ENCODE measurements at places on chromosomes 5 and 9. TPM values are rescaled to one million over a fixed set of nuclear protein-coding genes. Genes with fewer than 3 reads are reported as not detected.

- no peaks in the 10 kb centered on the region for H3K4me1 ChIP-seq
- H3K36me3 ChIP-seq = no peaks in the 10 kb centered on the region
- DNase-seq = no peak
- peaks cover 74% of the 10 kb centered on the region for H3K27me3 ChIP-seq
- H3K27ac ChIP-seq = no peak overlapping the region
Observed at GRCh38 chr5:175735701-175736100, 77.8 kb downstream of the HRH2 start.

- H3K27ac ChIP-seq = peak overlapping the region; percentile 99
- peak; percentile 84 for DNase-seq
- peaks cover 50% of the 10 kb centered on the region for H3K4me1 ChIP-seq
Observed at GRCh38 chr9:128553728-128554127, 1.3 kb downstream of the SPTAN1 start.

GRCh38 chr9:88926781-88927505 lies 64.3 kb upstream of the S1PR3 start:
- H3K4me3 ChIP-seq = no peak overlapping the region
- H3K4me1 ChIP-seq = no peaks in the 10 kb centered on the region
- H3K36me3 ChIP-seq = no peaks in the 10 kb centered on the region
- DNase-seq = no peak
- no peak overlapping the region for H3K27ac ChIP-seq
- H3K27me3 ChIP-seq = no peaks in the 10 kb centered on the region

DNA sequence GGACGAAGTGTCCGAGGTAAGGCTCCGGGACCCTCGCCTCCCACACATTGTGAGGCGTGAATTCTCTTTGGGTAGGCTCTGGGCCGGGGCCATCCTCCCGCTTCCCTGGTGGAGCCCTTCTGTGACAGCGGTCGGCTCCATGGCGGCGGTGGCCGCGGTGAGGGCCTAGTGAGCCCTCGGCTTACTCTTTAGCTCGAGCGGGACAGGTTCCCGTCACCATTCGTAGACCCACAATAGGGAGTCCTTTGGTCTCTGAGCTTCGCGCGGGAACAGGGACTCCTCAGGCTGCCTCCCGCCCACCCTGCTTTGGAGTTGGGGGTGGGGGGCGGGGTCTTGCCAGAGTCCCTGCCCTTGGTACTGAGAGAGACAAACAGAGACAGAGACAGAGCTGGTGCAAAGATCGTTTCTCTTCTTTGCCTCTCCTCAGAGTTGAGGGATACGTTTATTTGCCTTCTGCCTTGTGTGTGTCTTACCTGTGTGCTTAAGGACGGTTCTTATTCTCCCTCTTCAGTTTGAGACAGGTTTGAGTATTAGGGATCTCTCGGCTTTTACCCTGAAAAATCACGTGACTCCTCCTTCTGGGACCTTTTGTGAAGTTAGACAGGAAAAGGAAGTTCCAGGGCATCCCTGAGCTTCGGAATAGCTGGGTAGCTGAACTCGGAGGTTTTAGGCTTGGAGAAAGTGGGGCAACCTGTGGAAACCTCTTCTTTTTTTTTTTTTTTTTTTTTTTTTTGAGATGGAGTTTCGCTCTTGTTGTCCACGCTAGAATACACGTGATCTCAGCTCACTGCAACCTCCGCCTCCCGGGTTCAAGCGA lies 833 bp downstream of the ANKHD1 start:
- H3K36me3 ChIP-seq = peaks cover 12% of the 10 kb centered on the region
- peaks cover 28% of the 10 kb centered on the region for H3K4me1 ChIP-seq
- no peaks in the 10 kb centered on the region for H3K27me3 ChIP-seq
- peak; percentile 80 for DNase-seq
- peak overlapping the region; percentile 97 for H3K27ac ChIP-seq

KIF24 gene
- 3.2 TPM for total RNA-seq

NUTM2G gene
- total RNA-seq = not detected

GRCh38 chr5:30768056-30768690 lies 425.3 kb upstream of the CDH6 start:
- H3K4me3 ChIP-seq = no peak overlapping the region
- no peaks in the 10 kb centered on the region for H3K36me3 ChIP-seq
- no peaks in the 10 kb centered on the region for H3K27me3 ChIP-seq
- no peak overlapping the region for H3K27ac ChIP-seq
- no peak for DNase-seq
- H3K4me1 ChIP-seq = no peaks in the 10 kb centered on the region

GRCh38 chr5:156271569-156271968 lies 55.4 kb upstream of the SGCD start:
- no peaks in the 10 kb centered on the region for H3K36me3 ChIP-seq
- H3K27me3 ChIP-seq = no peaks in the 10 kb centered on the region
- H3K4me1 ChIP-seq = no peaks in the 10 kb centered on the region

GRCh38 chr9:108836781-108837180 lies 19.0 kb downstream of the ACTL7B start:
- H3K4me1 ChIP-seq = no peaks in the 10 kb centered on the region
- no peak overlapping the region for H3K4me3 ChIP-seq
- H3K36me3 ChIP-seq = no peaks in the 10 kb centered on the region
- no peak for DNase-seq
- no peak overlapping the region for H3K27ac ChIP-seq

DNA sequence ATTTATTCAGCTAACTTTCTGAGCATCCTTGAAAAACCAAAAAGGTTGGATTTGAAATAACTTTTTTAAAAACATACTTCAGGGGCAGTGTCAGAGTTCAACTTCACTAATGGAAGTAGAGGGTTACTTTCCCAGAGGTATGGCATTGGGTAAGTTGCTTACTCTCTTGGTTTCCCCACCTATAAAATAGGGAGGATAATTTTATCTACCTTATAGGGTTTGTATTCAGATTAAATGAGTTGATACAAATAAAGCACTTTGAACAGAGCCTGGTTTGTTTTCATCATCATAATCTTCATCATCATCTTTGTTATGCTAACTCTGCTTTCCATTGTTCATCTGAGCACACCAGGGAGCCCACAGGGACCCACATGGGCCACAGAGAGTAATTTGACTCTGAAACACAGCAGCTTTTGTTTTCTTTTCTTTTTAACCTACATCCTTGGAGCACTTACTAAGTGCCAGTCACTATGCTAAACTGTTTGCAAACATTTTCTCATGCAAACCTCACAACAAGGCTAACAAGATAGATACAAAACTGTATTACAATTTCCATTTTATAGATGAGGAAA lies 179.1 kb upstream of the SLC24A2 start:
- H3K4me3 ChIP-seq = no peak overlapping the region
- H3K27me3 ChIP-seq = no peaks in the 10 kb centered on the region
- DNase-seq = no peak
- no peak overlapping the region for H3K27ac ChIP-seq
- no peaks in the 10 kb centered on the region for H3K36me3 ChIP-seq

DNA sequence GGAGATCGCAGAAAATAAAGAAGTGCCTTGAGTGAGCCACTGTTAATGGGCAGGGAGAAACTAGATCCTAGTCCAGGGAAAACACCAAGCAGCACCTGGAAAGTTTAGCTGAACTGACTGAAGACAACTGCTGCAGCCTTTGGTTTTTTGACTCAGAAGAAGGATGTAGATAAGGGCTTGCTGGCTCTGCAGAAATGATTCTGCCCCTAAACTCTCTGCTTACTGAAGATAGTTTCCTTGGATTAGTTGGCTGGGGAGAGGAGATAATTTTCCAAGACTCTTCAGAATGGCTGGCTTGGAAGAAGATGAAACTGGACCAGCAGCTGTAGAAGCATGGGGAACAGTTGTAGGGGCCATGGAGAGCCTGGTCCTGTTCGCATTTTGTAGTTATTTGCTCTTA lies 471.8 kb downstream of the KDM4C start:
- no peak overlapping the region for H3K27ac ChIP-seq
- H3K4me1 ChIP-seq = no peaks in the 10 kb centered on the region
- H3K27me3 ChIP-seq = peaks cover 3% of the 10 kb centered on the region
- DNase-seq = no peak

- H3K27ac ChIP-seq = no peak overlapping the region
- H3K4me1 ChIP-seq = no peaks in the 10 kb centered on the region
- no peak overlapping the region for H3K4me3 ChIP-seq
- no peak for DNase-seq
- H3K27me3 ChIP-seq = no peaks in the 10 kb centered on the region
Observed at GRCh38 chr9:129919841-129920240, 84.6 kb downstream of the USP20 start.

- no peaks in the 10 kb centered on the region for H3K4me1 ChIP-seq
- no peak overlapping the region for H3K27ac ChIP-seq
- H3K27me3 ChIP-seq = no peaks in the 10 kb centered on the region
- no peak overlapping the region for H3K4me3 ChIP-seq
- DNase-seq = no peak
Observed at GRCh38 chr5:170805666-170806065, 22.1 kb downstream of the GABRP start.

ATG12 gene
- total RNA-seq = 22.9 TPM

- no peak overlapping the region for H3K27ac ChIP-seq
- DNase-seq = peak; percentile 66
- H3K4me1 ChIP-seq = peaks cover 73% of the 10 kb centered on the region
- H3K36me3 ChIP-seq = peaks cover 38% of the 10 kb centered on the region
Observed at GRCh38 chr5:74765201-74765600, 1.7 kb downstream of the GFM2 start.

SPATA31A3 gene
- total RNA-seq = not detected

- no peak overlapping the region for H3K27ac ChIP-seq
- no peak overlapping the region for H3K4me3 ChIP-seq
- H3K27me3 ChIP-seq = no peaks in the 10 kb centered on the region
- H3K36me3 ChIP-seq = no peaks in the 10 kb centered on the region
Observed at GRCh38 chr5:107957051-107957450, 286.3 kb upstream of the EFNA5 start.

- H3K4me3 ChIP-seq = no peak overlapping the region
- H3K27me3 ChIP-seq = no peaks in the 10 kb centered on the region
- no peak overlapping the region for H3K27ac ChIP-seq
- H3K36me3 ChIP-seq = no peaks in the 10 kb centered on the region
- H3K4me1 ChIP-seq = no peaks in the 10 kb centered on the region
Observed at GRCh38 chr5:10213316-10213715, 36.4 kb downstream of the ATPSCKMT start.

GRCh38 chr5:1551426-1552301 lies 27.9 kb upstream of the LPCAT1 start:
- H3K4me3 ChIP-seq = no peak overlapping the region
- H3K36me3 ChIP-seq = no peaks in the 10 kb centered on the region
- no peaks in the 10 kb centered on the region for H3K27me3 ChIP-seq
- peak overlapping the region; percentile 63 for H3K27ac ChIP-seq

GRCh38 chr9:20085842-20086241 lies 297.0 kb upstream of the SLC24A2 start:
- H3K27ac ChIP-seq = no peak overlapping the region
- DNase-seq = no peak
- H3K27me3 ChIP-seq = no peaks in the 10 kb centered on the region
- no peaks in the 10 kb centered on the region for H3K36me3 ChIP-seq
- H3K4me3 ChIP-seq = no peak overlapping the region
- H3K4me1 ChIP-seq = no peaks in the 10 kb centered on the region

TAS2R1 gene
- total RNA-seq = not detected

ABO gene
- 4.8 TPM for total RNA-seq

MTX3 gene
- total RNA-seq = 11.2 TPM

- H3K4me1 ChIP-seq = no peaks in the 10 kb centered on the region
- no peak for DNase-seq
- no peaks in the 10 kb centered on the region for H3K36me3 ChIP-seq
- no peak overlapping the region for H3K27ac ChIP-seq
Observed at GRCh38 chr5:170186856-170187255, 45.9 kb upstream of the C5orf58 start.

FOXD4 gene
- total RNA-seq = not detected

- no peak for DNase-seq
- no peaks in the 10 kb centered on the region for H3K4me1 ChIP-seq
- no peaks in the 10 kb centered on the region for H3K27me3 ChIP-seq
- H3K4me3 ChIP-seq = no peak overlapping the region
Observed at GRCh38 chr9:133943781-133944745, 48.1 kb downstream of the VAV2 start.

DNA sequence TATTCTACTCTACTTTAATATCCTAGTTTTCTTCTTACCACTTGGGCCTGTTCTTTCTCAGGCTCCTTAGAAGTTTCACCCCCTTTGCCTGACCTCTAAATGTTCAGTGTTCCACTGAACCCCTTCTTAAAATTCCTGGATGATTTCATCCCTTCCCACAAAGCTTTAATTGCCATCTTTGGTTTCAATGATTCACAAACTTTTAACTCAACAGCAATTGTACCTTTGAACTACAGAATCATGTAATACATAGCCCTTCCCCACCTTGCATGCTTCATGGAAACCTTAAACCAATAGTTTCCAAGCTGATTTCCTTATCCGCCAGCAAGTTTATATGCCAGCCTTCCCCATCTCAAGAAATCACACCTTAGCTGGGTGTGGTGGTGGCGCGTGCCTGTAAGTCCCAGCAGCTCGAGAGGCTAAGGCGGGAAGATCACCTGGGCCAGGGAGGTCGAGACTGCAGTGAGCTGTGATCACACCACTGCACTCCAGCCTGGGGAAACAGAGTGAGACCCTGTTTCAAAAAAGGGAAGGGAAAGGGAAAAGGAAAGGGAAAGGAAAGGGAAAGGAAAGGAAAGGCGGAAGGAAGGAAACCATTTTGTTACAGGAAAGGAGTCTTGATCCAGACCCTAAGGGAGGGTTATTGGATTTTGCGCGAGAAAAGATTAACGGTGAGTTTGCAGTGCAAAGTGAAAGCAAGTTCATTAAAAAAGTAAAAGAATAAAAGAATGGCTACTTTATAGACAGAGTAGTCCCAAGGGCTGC lies 1023.7 kb upstream of the DMAC1 start:
- DNase-seq = no peak
- H3K36me3 ChIP-seq = no peaks in the 10 kb centered on the region

GRCh38 chr9:31027678-31028077 lies 1356.8 kb upstream of the ACO1 start:
- no peak overlapping the region for H3K4me3 ChIP-seq
- no peaks in the 10 kb centered on the region for H3K4me1 ChIP-seq
- DNase-seq = no peak
- no peaks in the 10 kb centered on the region for H3K27me3 ChIP-seq
- H3K27ac ChIP-seq = no peak overlapping the region
- no peaks in the 10 kb centered on the region for H3K36me3 ChIP-seq

GRCh38 chr9:124381170-124381945 lies 33.9 kb downstream of the PSMB7 start:
- peaks cover 1% of the 10 kb centered on the region for H3K4me1 ChIP-seq
- H3K36me3 ChIP-seq = peaks cover 15% of the 10 kb centered on the region
- no peaks in the 10 kb centered on the region for H3K27me3 ChIP-seq
- no peak overlapping the region for H3K27ac ChIP-seq
- DNase-seq = no peak
- no peak overlapping the region for H3K4me3 ChIP-seq

- H3K27ac ChIP-seq = no peak overlapping the region
- H3K27me3 ChIP-seq = no peaks in the 10 kb centered on the region
Observed at GRCh38 chr5:178234750-178235587, 2.4 kb upstream of the PHYKPL start.

DNA sequence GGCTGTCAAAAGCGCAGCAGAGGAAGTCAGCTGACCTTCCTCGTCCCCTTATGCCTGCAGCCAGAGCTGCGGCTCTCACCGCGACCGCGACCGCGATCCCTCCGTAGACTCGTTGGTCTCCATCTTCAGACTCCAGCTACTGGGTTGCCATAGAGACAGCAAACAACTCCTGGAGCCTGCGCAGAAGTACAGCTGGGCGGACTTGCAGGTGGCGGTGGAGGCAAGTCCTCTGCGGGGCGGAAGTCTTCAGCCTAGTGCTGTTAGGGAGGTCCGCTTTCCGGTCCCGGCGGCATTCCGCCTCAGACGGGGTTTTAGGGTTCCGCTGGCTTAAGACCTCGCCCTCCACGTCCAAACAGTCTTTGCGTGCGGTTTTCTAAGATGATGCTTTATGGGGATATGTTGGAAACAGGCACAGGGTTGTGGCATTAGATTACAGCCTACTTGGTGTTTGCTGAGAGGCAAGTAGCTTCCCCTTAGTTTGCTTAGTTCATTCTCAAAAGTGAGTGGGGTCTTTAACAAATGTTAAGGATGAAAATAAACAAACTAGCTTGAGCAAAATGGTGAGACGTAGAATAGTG lies at the start of gene SPAG8:
Gene SPAG8 (minus strand): TSS at position 238 of the 578 bp plus-strand sequence. CDS start 115 bp downstream, at position 123.
- peak within 1 kb of the TSS; percentile 98 for H3K27ac ChIP-seq
- peak; percentile 98 for DNase-seq
- peaks cover 37% of the 10 kb centered on the region for H3K4me1 ChIP-seq
- H3K27me3 ChIP-seq = no peaks in the 10 kb centered on the region
- peak within 1 kb of the TSS; percentile 65 for H3K4me3 ChIP-seq

Measured in stomach (tissue), 19 donors.